SHP77 treated with DMSO at 0.1 percent for 48 hours (cell line): ENCODE measurements at places on chromosomes 5 and 9.

- DNase-seq = no peak
These were observed 139.2 kb upstream of the LHFPL2 start for GRCh38 chr5:78787783-78788182.

DNA sequence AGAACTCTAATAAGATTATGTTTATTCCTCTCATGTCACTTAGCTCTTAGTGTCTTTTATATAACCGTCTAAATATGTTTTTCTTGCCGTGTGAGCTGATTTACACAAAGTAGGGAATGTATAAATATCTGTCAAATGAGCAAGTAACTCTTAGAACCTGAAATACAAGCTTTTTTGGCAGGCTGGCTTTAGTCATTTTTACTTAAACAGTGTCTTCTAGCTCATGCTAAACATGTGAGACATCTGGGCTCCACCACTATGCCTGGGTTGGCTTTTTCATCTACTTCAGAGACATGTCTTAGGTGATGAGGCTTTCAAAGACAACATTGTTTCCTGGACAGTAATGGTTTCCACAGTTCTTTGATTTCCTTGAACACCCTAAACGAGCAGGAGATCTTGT is 137.2 kb upstream of the ZNF608 start:
- DNase-seq = no peak

- DNase-seq = no peak
These were observed 906 bp downstream of the SLC25A51 start for GRCh38 chr9:37902796-37903646.

GRCh38 chr9:112654282-112654681 is 63.6 kb downstream of the INIP start:
- DNase-seq = no peak

DNA sequence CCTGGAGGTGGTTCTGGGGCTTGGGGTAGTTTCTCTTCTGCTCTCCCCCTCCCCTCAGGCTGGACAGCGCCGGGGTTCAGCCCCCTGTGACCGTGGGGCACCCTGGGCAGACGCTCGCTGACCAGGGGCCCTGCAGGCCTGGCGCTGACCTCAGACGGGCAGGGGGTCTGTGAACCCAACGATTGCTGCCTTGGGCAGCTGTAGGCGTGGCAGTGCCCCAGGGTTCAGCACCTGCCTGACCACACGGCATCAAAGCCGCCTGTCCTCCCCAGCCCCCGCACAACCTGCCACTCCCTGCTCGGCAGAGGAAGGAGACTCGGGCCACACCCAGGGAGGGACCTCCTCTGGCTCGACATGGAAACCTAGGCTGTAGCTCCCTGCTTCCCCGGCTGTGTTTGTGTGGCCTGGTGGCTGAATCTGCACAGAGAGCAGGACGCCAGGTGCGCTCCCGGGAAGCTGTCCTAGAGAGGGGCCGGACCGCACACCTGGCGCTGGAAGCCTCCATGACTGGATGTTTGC is 12.2 kb downstream of the LCN12 start:
- DNase-seq = no peak

GRCh38 chr9:138111607-138112006 is 234.0 kb downstream of the CACNA1B start:
- no peak for DNase-seq

DNA sequence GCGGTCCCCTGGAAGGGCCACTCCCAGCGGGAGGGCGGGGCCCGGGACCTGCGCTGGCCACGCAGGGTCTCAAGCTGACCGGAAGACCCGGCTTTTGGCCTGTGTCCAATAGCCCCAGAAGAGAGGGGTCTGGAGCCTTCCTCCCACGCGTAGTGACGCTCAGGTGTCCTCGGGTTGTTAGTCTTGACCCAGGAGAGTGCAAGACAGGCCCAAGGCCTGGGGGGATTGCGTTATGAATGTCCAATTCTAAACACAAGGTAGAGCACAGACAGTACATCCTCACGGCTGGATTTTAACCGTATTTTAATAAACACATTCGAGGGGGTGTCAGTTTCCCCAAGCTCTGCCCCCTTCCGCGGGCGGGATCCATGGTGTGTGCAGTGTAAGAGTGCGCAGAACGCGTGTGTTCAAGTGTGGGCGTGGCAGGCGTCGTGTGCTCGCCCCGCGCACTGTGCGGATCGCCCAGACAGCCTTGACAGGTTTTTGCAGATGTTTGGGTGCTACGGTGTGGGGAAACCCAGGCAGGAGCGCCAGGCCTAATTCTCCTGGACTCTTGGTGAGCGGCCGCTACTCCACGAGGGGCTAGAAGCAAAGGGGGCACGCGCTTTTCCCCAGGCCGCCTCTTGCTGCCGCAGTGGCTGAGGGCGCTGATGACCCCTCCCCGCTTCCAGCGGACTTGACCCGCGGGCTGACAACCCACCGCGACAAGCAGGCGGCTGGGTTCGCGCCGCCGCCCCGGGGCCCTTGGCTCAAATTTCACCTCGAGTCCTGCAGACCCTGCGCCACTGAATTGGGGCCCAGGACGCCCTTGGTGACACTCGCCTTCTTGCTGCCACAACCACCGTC is 6.1 kb upstream of the DMRT3 start:
- DNase-seq = no peak
